ENCODE measurements at places on chromosomes 7 and 10.

- no peak for DNase-seq
Observed at GRCh38 chr7:80772347-80772993, 134.0 kb downstream of the CD36 start.

- DNase-seq: no peak
Observed at GRCh38 chr10:60536529-60537114, 146.9 kb upstream of the ANK3 start.

- no peak for DNase-seq
Observed at GRCh38 chr7:20578257-20578771, 37.2 kb upstream of the ABCB5 start.

DNA sequence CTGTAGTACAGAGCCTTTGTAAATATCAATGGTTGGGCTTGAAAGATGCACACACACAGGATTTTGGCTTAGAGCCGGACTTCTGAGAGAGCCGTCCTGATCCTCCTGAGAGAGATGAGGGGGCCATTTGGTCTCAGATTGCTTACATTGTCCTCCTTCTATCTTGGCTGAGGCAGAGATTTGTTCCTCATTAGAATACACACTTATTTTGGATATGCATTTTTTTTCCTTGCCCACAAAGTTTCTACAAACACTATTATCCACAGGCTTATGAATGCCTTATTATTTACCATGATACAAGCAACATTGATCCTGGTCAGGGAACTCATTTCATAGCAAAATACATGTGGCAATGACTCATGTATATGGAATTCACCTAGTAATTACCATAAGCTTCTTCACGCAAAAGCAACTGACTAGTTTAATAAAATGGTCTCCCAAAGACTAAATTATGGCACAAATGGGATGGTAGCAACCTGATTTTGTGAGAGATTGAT is 175.3 kb downstream of the MDFIC start:
- no peak for DNase-seq

- DNase-seq: no peak
Observed at GRCh38 chr7:128681794-128682537, 9.9 kb downstream of the GARIN1A start.

DNA sequence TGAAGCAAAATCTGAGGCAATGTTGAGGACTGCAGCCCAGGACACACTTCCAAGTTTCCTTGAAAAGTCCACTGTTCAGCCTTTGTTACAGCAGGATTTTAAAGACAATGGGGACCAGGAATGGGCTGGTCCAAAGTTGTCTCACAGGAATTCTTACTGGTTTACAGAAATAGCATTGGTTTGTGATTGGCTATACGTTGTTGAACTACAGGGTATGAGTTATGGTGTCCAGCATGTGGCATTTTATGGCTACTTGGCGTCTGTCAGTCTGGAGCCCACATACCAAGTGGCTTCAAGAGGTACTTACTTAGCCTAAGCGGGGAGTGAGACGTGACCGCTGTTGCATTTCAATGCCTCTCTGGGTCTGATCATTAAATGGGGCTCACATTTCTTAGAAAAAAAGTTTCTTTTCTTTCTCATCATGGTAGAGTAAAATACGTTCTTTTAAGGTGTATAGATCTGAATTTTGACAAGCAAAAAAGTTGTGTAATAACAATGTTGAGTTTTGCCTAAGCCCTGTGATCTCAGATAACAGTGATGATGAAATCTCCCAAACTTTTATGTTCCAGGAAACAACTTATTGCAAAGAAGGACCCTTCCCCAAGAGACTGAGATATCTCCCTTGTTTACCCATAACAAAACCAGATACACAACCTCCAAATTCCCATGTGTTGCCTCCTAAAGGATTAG is 100.0 kb upstream of the TRIM24 start:
- no peak for DNase-seq

- no peak for DNase-seq
Observed at GRCh38 chr7:74350751-74351150, 61.5 kb downstream of the CLIP2 start.

DNA sequence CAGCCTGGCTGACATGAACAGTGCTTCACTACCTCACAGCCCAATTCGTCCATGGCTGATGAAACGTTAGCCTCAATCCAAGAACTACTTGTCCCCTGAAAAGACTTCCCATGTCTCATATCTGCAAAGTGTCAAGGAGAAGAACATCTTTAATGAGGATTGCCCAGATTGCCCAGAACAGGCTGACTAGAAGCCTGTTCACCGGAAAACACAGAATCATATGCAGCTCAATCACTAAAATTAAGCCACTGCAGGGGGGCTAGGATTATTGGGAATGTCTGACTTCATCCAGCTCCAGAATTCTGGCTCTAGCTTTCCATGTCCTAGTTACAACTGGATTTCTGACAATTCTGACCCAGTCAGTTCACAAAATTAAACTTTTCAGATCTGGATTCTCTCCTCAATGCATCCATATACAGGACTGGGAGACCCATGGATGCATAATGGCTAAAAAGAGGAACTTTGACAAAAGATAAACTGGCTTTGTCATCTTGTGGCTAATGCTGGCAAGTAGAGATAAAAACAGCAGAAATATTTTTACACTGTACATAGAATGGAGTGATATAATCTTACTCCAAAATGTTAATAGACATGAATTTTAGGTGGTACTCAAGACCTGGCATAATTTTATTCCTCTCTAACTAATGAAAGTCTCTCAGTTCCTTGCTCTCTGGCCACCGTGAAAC is 467.0 kb upstream of the POT1 start:
- no peak for DNase-seq

DNA sequence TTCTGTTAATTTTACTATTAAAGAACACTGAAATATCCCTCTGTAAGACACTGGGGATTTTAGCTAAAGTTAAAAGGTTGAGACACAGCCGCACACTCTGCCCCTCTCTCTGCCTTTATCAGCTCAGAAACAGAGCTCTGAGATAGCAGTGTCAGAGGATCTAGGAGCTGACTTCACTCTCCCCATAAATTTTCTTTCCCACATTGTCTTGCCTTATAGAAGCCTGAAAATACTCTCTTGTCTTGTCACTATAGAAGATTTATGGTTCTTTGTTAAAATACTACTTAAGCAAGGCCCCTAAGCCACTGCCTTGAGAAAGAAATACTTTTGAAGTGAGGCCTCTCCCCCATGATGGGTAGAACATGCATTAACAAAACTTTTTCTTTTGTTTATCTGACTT is 105.7 kb upstream of the C10orf90 start:
- no peak for DNase-seq

- no peak for DNase-seq
Observed at GRCh38 chr7:38327637-38328036, 54.2 kb upstream of the TARP start.

DNA sequence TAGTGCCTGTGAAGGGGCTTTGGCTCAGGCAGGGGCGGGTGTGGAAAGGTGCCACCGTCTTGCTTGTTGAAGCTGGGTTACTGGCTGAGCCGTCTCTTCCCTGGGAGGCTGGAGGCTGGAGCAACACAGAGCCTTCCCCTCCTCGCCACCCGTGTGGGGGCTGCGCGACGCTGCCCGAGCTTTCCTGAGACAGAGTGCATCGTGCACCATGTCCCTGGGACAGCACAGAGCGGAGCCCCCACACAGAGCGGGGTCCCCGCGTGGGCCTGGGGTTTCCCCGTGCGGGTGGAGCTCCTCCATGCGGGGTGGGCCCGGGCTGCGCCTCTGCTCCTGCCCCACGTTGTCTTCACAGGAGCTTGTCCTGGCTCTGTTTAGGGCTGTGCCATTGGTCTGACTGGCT is 69.9 kb downstream of the INPP5A start:
- no peak for DNase-seq

GRCh38 chr10:49600046-49600445 is 10.1 kb upstream of the SLC18A3 start:
- no peak for DNase-seq

DNA sequence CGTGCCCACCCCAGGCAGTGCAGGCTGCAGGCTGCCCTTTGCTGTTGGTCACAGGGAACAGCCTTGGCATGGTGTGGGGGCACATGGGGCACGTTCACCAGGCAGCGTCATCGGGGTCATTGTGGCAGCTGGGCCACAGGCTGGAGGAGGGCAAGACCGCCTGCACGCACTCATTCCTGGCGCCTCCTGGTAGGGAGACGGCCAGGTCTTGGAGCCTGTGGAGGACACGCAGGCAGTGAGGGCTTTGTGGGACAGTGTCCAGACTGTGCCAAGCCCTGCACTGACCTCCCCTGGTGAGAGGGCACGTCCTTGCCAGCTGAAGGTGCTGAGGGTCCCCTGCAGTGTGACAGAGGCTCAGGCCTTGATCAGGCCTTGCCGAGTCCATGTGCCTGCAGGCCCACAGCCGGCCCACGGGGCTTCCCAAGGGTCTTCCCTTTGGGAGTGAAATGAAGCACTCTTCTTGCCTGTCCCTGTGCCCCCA is 76.4 kb downstream of the NKX6-2 start:
- DNase-seq: no peak

DNA sequence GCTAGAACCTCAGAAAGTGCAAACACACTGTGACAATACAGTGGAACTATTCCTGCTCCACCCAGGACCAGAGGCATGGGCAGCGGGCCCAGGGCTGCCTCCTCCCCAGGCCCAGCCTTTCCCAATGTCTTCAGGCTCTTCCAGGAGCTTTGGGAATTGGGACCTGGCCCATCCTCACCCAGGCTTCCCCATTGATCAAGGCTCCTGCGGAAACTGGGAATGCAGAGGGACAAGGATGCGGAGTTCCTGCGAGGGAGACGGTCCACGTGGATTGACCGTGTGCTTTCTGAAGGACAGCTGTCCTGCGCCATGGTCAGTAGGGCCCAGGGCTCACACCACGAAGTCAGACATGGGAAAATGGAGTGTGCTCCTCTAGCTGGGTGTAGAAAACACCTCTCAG is 56.6 kb downstream of the CSGALNACT2 start:
- DNase-seq: no peak

DNA sequence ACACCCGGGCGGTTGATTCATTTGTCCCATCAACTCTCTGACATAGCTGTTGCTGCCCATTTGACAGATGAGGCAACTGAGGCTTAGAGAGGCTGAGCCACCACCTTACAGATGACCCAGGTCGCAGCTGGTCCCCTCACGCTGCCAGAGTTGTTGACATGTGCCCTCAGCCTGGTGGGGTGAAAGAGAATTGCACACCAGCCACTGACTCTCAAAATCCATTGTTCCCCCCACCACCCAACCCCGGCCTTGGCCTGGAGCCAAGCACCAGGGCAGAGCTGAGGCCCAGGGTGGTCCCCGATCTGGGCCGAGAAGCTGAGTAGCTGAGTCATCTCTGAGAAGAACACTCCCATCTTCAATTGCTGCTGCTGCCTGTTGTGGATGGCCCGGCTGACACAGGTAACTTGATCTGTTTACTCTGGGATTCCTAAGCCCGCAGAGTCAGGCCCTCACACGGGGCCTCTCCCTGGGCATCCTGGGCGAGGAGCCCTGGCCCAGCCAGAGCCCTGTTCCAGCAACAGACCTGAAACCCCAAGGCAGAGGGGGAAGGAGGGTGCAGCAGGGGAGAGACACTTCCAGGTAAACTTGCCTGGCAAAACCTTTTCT is 27.5 kb downstream of the PVRIG start:
- DNase-seq: no peak

- DNase-seq: no peak
Observed at GRCh38 chr7:11760372-11760771, 71.6 kb downstream of the THSD7A start.

DNA sequence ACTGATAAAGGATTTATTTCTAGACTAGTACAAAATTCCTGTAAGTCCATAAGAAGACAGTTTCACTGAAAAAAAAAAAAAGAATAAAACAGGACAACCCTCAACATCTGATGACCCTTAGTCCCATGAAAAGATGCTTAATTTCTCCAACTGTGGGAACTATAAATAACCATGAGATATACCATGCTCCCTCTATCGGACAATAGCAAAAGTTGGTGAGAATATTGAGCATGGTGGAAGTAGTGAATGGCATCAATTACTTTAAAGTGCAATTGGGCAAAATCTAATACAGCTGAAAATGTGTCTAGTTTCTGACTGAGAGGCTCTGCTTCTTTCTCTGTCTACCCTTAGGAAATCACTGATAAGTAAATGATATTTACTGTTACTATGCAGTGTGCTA is 348.8 kb downstream of the SUGCT start:
- no peak for DNase-seq

GRCh38 chr10:28628184-28628893 is 49.0 kb upstream of the BAMBI start:
- DNase-seq: peak; percentile 43

DNA sequence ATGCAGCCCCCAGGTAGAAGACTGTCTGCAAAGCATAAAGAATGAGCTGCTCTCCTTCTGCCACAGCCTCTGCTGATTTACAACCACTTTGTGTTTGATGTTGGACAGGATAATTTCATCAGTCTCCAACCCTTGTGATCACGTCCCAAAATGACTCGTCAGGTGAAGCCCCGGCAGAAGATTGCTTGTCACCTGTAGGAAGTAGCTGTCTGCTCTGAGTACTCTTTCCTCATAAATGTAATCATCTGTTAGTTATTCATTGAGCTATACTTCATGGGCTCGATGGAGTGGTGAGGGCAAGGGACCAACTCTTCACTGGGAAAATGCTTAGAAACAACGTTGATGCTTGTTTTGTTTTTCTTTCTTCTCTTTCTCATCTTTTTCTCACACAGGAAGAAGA is 290.9 kb upstream of the SP8 start:
- DNase-seq: no peak

DNA sequence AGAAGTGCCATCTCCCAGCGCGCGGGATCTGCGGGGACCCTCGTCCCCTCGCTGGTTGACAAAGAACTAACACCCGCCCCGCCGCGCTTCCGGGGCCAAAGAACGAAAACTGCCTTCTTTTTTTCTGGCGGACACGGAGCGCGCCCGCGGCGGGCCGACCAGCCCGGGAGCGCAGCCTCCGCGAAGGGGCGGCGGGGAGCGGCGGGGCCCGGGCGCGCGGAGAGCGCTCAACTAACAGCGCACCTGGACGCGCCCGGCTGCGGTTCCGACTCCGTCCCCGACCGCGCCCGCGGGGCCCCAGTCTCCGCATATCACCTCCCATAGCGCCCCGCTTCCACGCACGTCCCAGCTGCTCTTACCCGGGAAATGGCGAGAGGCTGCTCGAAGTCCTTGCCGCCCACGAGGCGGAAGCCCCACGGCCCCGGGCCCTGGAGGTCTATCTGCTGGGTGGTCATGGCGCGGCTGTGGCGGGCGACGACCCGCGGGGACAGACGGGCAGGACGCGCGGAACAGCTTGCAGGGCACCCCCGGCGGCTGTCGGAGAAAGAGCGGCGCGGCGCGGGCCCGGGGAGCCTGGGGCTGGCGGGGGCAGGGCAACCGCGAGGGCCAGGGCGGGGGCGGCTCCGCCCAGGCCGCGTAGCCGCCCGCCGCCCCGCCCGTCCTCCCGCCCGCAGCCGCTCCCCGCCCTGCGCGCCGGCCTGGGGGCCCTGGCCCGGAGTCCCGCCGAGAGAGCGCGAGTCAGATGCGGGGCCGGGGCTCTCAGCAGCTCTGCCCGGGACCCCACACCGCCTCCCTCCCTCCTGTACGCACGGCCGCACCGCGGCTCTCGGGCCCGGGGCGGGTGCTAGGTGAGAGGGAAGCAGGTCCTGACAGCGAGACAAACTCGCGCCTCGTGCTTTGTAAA is at the start of gene PDLIM1:
Gene PDLIM1 (minus strand): TSS at position 543 of the 904 bp plus-strand sequence. CDS start 88 bp downstream, at position 455.
- no peak for DNase-seq

Measured in stimulated activated CD8-positive, alpha-beta memory T cell treated with anti-CD3 and anti-CD28 coated beads, Interleukin-2, amount 100 ng/mL, for 1 hour (primary cell).